Stimulated activated CD8-positive, alpha-beta memory T cell treated with anti-CD3 and anti-CD28 coated beads, Interleukin-15, amount 100 ng/mL, for 48 hours (primary cell): ENCODE measurements at places on chromosomes 13 and 19.

DNA sequence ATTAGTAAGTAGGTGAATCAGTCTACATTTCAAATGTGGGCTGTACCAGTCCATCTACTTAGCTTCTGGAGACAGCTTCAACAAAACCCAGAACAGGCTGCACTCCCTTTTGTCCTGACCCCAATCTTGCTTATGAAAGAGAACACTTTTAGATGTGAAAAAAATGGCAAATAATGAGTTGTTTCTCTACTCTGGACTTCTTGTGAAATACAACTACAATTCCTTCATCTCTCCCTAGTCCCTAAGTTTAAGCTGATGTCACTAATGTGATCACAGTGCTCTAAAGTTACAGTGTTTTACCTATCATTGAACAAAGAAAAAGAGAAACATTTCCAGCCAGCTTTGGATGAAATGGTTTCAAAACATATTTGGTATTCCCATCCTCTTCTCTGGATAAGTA, 183.9 kb downstream of the LHFPL6 start:
- no peak for DNase-seq

DNA sequence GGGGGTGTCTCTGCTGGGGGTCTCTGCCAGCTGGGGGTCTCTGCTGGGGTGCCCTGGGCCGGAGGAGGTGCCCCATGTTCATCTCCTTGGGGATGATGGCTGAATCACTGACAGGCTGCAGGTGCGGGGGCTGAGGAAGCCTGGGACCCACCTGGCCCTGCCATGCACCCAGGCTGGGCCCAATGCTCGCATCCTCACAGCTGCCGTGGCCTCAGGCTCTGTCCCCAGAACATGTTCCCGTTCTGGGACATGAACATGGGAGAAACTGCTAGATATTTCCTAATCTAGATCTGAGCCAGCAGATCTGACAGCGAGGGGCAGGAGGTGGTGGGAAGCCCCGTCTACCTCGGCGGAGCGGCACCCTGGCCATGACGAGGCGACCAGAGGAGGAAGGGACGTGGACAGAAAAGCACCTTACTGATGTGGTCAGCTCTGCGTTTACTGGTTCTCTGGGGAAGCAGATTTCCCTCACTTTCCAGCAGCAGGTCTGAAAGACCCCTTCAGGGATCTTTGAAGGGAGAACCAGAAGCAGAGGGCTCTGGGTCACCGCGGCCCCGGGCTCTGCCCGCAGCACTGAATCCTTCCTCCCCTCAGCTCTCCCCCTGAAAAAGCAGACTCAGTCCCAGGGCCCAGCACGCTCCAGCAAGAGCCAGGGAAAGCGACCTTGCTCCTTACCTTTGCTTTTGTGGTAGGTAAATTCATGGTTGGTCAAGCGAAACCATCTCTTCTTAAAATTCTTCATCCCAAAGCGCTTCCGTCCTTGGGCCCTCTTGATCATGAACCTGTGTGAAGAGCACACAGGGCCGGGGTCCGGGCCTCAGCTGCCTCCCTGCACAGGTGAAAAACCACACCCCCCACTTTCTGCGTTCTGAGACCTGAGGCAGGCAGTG, 26.5 kb upstream of the C13orf46 start:
- no peak for DNase-seq

DNA sequence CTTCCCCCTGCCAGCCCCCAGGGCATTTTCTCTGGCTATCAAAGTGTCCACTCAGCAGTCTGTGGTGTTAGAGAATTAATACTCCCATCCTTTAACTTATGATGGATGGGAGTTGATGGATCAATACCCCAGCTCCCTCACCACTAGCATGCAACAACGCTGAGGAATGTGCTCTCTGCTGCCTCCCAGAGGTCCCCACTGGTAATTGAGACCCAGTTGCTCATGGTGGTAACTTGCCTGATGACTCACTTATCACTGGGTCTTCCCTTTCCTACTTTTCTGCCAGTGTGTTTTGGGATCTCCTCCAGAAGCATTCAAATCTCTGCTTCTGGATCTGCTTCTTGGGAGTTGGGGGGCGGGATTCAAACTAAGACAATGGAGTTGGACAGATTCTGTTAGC, 20.3 kb upstream of the CACNA1A start:
- no peak for DNase-seq

DNA sequence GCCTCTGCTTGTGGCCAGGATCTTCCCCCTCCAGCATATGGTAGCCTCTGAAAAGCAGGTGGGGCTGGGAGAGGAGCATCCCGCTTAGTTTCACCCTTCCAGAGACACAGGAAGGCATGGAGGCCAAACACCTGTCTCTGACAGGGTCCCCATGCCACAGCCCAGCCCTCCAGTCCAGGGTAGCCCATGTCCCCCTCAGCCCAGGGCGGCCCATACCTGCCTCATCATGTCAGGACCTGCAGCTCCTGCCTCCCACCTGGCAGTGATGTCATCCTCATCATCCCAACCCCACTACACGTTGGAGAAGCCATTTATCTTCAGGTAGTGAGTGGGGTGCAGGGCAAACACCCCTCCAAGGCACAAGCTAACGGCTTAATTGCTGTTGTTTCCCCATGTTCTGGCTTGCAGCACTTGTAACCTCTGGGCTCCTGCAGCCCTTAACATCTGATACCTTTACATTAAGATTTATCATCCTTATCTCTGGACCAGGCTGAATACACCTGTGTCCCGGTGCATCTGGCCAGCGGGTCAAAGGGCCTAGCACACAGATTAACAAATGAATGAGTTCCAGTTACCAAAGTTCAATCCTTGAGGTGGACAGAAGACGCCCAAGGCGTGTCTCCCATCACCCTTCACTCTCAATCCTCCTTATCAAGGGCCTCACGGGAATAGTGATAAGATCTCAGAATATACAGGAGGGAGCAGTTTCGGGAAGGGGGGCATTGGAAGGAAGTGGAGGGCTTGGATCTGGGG, 22.2 kb downstream of the ZNF175 start:
- DNase-seq = no peak

- no peak for DNase-seq
Observed at GRCh38 chr19:34662919-34663318, 14.0 kb downstream of the SCGB2B2 start.

DNA sequence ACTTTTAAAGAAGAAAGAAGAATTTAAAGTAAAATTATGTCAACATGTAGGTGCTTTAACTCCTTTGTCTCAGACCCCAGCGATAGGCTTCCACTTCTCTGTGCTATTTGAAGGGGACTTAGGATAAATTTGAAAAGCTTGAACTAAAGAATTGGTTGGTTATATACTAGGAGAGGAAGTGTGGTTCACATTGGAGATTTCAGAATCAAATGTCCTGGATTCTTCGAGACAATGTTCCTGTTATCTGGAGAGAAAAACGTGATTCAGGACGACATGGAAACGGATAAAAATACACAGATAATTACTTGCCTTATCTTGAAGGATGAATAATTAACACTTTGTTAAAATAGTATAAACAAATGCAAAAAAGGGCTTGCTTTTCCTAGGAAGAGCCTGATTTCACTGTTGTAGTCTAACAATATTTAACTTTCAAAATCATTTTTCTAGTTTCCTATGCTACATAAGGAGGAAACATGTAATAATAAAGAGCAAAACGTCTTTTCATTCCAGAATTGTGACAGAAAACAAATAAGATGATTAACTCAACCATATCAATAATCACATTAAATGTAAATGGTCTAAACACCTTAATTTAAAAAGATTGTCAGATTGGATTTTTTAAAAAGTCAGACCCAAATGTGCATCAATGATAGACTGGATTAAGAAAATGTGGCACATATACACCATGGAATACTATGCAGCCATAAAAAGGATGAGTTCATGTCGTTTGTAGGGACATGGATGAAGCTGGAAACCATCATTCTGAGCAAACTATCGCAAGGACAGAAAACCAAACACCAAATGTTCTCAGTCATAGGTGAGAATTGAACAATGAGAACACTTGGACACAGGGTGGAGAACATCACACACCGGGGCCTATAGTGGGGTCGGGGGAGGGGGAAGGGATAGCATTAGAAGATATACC, 724 bp upstream of the ZNF780A start:
- no peak for DNase-seq

DNA sequence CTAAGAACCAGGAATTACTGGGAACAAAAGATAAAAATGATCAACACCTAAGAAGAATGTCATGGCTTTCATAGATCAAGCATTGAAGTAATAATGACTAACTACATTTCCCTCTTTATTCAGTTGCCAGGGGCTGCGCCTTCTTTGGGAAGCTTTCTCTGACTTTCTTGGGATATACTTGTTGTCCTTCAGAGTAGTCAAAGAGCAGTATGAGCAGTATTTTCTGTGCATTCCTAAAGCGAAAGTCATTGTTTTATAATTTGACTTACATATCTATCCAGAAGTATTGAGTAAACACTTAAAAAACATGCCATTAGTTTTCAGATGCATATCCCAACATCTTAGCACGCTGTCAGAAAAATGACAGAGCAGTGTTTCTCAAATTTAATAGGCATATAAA, 2412.4 kb downstream of the PCDH9 start:
- DNase-seq = no peak

GRCh38 chr19:12139269-12139668, 881 bp downstream of the ZNF20 start:
- no peak for DNase-seq

- no peak for DNase-seq
Observed at GRCh38 chr13:100195568-100195967, 106.7 kb downstream of the PCCA start.

DNA sequence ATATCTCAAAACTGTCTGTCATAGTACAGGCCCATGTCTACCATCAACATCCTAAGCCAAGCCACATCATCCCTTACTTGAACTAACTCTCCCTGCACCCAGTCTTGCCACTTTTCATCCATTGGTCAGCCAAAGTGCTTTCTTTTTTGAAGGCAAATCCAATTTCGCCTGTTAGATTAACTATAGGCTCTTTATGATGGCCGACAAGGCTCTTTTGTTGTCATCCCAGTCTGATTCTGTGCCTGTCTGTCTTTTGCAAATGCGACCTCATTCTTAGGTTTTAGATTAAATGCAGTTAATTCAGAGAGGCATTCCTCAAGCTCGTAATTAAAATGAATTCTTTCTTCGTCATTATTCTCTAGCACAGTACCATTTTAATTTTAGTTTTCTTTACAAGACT, 148.3 kb downstream of the HS6ST3 start:
- no peak for DNase-seq

GRCh38 chr19:2775556-2776430, 7.3 kb downstream of the SGTA start:
- DNase-seq = peak; percentile 72

DNA sequence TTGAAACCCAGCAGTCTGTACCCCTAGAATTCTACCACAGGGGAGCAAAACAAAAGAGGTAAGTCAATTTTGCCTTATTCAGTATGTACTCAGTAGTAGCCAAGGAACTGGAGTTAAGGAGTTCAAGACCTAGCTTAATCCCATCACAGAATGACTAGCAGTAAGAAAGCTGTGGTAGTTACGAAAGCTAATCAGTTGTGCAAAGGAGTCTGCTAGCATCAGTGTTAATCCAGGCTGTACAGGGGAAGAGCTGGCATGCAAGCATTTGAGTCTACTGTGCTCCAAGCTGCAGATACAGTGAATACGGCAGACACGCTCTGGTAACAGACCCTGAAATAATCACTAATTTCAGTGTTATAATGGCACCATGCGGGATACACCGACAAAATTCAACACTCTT, 4.7 kb downstream of the DNMT1 start:
- DNase-seq = no peak

- no peak for DNase-seq
Observed at GRCh38 chr13:88022431-88023208, 351.4 kb downstream of the SLITRK5 start.

GRCh38 chr13:99280166-99280565, 22.0 kb upstream of the GPR18 start:
- DNase-seq = no peak

DNA sequence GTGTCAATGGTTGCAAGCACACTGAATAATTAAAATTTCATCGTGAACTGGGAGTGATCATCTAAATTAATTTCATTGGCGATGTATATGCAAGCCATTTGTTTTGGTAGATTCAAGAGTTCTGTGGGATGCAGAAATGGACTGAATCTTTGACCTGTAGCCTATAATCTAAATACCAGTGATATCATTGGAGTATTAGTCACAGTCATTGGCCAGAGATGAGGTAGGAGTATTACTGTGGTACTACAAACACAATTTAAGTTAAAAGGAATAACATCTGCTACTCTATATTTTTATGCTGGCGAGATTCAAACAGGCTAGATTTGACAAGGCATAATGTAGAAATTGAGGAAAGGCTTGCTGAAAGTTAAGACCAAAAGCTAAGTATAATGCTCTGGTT, 14.0 kb downstream of the FRY start:
- DNase-seq = no peak

DNA sequence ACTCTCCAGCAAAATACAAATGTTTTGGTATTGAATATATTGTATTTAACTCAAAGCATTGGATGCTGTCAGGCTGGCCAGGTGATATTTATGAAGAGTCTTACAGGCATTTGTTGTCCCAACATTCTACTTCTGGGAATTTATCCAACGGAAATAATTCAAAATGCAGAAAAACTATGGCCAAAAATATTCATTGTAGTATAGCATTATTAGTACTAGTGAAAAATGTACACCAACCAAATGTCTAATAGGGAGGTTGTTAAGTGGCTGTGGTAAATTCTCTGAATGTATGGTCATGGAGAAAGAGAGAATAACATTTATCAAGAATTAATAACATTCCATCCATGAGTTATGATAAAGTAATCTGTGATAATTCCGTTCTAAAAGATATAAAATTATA, 38.6 kb upstream of the GAS6 start:
- DNase-seq = no peak

DNA sequence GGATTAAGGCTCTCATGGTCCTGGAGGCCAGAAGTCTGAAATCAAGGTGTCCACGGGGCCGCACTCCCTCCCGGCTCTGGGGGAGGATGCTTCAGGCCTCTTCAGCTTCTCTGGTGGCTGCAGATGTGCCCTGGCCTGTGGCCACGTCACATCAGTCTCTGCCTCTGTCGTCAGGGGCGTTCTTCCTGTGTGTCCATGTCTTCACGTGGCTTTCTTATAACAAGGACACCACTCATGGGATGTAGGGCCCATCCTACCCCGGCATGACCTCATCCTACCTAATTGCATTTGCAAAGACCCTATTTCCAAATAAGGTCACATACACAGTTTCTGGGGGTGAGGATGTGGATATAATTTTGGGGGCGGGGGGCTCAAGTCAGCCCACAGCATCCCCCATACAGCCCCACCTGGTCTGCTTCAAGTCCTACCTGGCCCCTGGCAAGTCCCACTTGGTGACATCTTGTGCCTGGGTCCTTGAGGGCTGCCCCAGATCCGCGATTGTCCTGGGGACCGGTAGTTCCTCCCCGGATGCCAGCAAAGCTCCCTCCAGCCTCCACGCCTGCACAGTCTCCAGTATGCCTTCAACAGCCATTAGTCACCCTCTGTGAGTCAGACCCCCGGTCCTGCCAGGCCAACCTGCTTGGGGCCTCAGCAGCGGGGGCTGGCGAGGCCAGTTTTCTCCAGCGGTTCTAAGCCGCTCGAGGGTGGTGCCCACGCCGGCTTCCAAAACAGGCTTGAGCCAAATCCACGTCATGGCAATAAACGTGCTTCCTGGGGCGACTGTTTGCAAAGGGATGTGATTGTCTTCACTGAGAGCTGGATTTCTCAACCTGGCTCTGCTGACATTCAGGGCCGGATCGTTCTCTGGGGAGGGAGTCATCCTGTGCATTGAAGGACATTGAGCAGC, 32.2 kb downstream of the MYO9B start:
- DNase-seq = no peak

- no peak for DNase-seq
Observed at GRCh38 chr19:16586991-16587832, 15.0 kb upstream of the SLC35E1 start.

- DNase-seq = no peak
Observed at GRCh38 chr19:30752201-30752600, 380.0 kb downstream of the ZNF536 start.

- DNase-seq = peak; percentile 70
Observed at GRCh38 chr19:29587518-29587986, 18.5 kb upstream of the POP4 start.
